ENCODE measurements at places on chromosomes 7 and 10.

- DNase-seq: peak; percentile 18
Measured at GRCh38 chr10:101080933-101081931, 19.4 kb downstream of the KAZALD1 start.

GRCh38 chr7:55423277-55423711 lies 58.2 kb downstream of the LANCL2 start:
- peak; percentile 68 for DNase-seq

DNA sequence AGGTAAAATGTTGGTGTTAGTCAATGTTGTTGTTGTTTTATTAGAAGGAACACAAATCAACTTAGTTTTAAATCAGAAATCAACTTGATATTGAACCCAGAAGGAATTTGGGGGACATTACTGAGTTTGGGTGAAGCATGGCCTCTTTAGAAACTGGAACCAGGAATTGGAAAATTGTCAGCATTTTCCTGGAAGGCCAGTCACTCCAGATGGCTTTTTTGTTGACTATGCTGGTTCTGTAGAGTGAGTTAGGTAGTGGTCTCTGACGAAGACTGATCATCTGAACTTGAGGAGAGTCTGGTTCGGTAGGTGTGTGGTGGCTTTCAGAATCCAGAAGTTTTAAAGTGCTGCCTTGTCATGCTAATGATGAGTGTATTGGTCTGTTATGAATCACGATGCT lies 111.5 kb downstream of the BMPER start:
- DNase-seq: no peak

GRCh38 chr7:41085244-41085643 lies 617.6 kb downstream of the INHBA start:
- peak; percentile 83 for DNase-seq

DNA sequence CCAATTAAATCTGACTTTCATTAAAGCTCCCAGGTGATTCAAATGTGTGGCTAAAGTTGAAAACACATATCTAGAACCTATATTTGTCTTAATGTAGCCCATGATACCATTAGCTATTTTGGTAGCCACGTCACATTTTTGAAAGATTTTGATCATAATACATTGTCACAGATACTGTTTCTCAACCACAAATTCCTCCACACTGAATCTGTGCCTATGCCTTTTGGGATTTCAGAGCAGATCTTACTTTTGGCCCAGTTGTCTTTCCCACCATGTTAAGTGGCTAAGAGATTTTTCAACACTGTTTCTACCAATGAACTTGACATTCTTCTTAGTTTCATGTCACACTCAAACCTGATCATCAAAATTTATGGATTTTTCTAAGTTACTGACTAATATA lies 47.4 kb downstream of the CH25H start:
- peak; percentile 74 for DNase-seq

DNA sequence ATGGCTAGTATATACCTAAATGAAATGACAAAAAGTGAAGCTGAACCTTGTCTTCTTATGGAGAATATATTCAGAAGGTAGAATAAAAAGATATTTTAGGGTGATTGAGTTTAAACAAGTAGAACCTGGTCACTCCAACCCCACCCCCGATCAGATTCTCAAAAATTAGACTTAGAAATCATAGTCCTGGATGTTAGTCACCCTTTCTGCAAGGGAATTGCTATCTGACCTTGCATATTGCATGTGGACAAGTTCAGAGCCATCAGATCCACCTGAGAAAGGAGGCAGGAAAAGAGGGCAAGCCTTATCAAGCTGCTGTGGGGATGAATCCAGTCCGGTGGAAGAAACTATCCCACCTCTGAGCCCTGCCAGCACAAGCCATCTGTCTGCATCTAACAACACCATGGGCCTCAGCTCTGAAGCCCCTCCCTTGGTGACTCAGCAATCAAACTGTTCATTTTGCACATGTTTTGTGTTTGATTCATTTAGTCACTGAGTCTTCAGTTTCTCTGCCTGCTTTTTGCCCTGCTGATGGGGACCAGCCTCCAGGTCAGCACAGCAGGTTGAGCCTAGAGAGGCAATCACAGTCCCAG lies 727.3 kb downstream of the AUTS2 start:
- DNase-seq: peak; percentile 85

DNA sequence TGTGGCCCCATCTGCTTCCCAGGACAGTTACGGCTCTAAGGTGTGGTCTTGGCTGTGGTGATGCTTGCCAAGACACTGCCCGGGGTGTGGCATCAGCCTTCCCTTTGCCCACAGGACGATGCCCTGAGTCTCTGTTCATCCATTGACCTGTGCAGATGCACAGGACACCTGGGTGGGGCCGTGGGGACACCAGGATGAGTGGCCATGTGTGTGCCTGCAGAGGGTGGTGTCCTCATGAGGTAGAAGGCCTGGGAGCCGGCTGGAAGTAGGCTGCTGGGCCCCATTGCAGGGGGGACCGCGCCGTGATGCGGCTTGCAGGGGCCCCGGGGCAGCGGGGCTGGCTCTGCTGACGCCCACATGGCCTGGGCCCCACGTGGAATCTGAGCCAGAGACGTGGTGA lies 22.4 kb upstream of the PWWP2B start:
- DNase-seq: no peak

DNA sequence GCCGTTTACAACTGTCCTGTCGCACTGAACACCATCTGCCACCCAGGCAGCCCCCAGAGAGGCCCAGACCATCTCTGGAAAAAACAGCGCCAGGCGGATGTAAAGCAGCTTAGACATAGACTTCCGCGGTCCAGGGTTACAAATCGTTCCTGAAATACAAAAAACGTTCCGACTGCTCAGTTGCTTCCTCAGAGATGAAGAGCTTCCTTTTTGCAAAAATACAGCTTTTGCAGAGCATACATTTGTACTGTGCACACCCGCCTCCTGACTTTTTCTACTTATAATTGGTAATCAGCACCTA lies 11.4 kb downstream of the DAGLB start:
- DNase-seq: no peak

DNA sequence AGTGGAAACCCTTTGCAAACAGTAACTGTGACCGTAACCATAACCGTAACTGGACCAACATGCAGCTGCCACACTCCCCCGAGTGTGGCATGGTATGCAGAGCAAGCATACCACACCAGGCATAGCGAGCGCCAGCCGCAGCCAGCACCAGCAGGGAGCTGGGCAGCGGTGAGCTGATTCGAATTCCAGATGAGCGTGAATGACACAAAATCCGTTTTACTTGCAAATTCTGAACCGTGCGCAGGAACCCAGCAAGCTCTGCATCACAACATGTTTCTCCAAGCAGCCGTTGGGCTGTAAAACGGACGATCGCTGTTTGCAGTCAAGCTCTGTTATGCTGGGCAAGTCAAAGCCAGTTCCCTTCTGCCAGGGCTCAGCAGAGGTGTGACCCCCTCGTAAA lies 111.1 kb downstream of the OAT start:
- no peak for DNase-seq

DNA sequence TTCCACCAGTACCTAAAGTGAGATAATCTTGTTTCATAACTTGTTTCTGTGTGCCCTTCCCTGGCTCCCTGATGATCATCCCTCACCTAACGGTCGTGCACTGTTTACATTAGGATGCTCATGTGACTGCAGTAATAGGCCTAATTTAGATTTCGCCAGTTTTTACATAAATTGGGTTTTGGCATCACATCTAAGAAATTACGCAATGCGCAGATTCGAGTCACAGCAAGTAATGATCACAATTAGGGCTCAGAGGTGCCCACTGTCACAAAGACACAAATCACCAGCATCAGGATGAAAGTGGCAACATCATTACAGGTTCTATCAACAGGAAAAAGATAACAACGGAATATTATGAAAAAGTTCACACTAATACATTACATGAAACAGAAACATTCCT lies 94.7 kb downstream of the LARP4B start:
- no peak for DNase-seq

DNA sequence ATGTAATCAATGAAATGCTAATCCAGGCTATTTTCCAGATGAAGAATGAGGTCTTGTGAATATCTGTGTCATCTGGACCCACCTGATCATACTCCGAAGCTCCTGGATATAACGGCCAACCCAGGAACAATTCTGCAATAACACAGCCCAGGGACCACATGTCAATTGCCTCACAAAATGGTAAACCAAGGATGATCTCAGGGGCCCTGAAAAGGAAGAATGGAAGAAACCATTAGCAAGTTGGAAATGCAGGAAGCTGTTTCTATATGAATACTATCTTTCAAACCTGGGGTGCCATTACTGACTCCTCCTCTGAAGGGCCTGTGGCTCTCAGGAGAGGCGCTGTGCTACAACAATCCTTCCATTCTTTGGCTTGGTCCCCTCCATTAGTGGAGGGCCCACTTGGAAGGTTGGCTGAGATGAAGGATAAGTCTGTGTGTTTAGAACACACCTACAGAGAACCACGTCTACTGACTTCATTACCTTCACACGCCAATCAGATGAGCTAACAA lies 108.1 kb downstream of the CLEC2L start:
- DNase-seq: no peak

GRCh38 chr10:122140941-122141623 lies 130.0 kb upstream of the BTBD16 start:
- peak; percentile 96 for DNase-seq

GRCh38 chr7:88002617-88003016 lies 68.6 kb downstream of the ADAM22 start:
- DNase-seq: no peak

DNA sequence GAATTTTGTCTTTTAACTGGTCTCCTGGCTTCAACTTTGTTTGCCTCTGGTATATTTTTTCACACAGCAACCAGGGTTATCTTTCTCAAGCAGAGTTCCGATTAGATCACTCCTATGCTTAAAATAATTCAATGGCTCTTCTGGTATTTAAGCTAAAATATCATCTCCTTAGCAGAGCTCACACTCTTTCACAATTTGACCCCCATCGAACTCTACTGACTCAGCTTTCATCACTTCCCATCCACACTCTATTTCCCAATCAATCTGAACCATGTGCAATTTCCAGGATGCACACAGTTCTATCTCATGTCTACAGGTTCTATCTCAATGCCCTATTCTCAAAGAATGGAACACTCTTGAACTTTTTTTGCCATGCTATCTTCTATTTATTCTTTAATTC lies 809.5 kb downstream of the GRID1 start:
- DNase-seq: peak; percentile 89

DNA sequence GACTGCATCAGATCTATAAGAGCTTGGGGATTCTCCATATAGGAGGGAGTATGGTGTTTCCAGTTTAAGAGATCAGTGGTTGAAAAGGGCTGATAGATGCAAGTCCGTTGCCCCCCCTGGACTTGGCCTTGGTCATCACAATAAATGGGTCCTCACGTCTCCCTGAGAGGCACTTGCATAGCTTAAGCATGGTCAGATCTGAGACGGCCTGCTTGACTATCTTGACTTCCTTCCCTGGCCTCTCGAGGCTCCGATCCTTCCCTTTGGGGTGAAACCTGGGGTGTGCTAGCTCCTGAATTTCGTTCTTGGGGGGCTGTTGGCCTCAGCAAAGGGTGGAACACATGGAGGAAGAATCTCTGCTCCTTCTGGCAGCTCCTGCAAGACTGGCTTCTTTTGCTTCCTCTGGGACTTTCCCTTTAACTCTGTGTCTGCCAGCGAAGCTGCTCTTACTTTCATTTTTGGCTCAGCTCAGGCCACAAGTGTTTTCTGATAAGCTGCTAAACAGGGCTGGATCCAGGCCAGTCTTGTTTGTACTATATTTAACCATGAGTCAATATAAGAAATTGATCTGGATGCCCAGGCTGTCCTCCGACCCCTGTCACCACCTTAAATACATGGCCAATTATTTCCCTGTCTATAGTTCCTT lies 11.2 kb upstream of the ZNF485 start:
- DNase-seq: peak; percentile 38

- DNase-seq: no peak
Measured at GRCh38 chr7:3896169-3896765, 595.2 kb downstream of the SDK1 start.

- DNase-seq: no peak
Measured at GRCh38 chr7:1285556-1286301, 53.1 kb downstream of the UNCX start.

DNA sequence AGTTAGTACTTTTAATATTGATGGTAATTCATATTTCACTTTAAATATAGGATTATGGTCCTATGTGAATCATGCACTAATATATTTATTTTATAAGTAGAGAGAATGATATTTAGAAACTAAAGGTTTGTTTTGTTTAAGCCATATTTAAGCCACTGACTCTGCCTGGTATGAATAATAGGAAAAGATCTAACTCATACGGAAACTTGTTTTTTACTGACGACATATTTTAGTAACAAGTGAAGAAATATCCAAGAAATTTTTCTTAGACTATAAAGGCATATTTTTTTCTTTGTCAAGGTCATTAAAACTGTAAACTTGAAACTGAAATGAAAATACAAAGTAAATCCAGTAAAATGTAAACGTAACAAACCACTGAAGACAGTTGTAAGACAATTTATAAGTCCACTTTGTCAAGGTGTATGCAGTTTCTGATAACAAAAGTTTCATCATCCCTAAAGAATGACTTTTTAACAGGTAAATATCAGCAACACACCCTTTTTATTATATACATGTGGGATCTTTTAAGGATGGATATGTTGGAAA lies 147.1 kb downstream of the PHF14 start:
- no peak for DNase-seq

GRCh38 chr7:151244196-151244840 lies 4.2 kb downstream of the SMARCD3 start:
- DNase-seq: peak; percentile 61

DNA sequence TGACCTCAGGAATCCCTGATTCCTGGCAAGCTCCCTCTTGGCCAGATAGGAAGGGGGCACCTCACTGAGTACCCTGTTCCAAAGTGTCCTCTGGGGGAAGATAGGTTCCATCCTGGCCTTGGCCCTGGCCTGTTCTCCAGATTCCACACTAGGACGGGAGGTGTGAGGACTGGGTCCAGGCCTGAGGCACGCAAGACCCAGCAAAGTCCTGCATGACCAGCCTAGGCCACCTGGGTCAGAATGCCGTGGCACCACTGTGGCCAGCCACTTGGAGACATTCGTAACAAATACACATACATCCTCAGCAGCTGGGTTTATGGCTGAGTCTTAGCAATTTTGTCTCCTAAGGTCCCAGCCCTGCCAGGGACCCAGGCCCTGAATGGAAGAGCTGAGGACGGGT lies 23.3 kb upstream of the TLX1 start:
- DNase-seq: no peak

- peak; percentile 80 for DNase-seq
Measured at GRCh38 chr10:88227342-88228018, 355.6 kb downstream of the RNLS start.

Measured in fibroblast of mammary gland (primary cell).